Thyroid gland (tissue), 4 donors: ENCODE measurements at places on chromosomes 6 and 20. TPM values are rescaled to one million over a fixed set of nuclear protein-coding genes. Genes with fewer than 3 reads are reported as not detected.

DNA sequence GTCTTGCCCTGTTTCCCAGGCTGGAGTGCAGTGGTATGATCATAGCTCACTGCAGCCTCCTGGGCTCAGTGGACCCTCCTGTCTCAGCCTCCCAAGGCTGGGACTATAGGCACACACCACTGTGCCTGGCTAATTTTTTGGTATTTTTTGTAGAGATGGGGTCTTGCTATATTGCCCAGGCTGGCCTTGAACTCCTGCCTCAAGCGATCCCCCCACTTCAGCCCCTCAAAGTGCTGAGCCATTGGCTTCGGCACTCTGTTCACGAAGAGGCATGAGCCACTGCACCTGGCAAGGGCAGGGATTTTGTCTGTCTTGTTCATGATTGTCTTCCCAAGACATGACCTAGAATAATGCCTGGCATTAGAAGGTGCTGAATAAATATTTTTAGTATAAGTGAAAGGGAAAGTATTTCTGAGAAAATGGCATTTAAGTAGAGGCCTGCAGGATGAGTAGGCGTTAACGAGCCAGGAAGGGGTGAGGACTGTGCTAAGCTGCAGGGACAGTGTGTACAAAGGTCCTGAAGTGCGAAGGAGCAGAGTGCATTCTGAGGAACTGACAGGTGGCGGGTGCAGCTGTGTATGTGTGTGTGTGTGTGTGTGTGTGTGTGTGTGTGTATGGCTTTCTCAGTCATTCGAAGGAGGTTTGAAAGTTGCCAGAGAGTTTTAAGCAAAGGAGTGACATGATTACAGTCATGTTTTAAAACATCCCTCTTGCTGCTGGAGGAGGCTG, 43.0 kb downstream of the VEGFA start:
- no peaks in the 10 kb centered on the region for H3K36me3 ChIP-seq
- H3K27ac ChIP-seq = peak overlapping the region; percentile 84
- DNase-seq = peak; percentile 88
- H3K4me1 ChIP-seq = peaks cover 18% of the 10 kb centered on the region
- no peaks in the 10 kb centered on the region for H3K27me3 ChIP-seq
- no peak overlapping the region for H3K4me3 ChIP-seq

TFAP2D gene
- total RNA-seq = not detected

GRCh38 chr6:37303091-37303660, 45.2 kb upstream of the TMEM217 start:
- no peak for DNase-seq
- no peak overlapping the region for H3K4me3 ChIP-seq
- H3K36me3 ChIP-seq = peaks cover 3% of the 10 kb centered on the region
- H3K4me1 ChIP-seq = no peaks in the 10 kb centered on the region
- H3K27ac ChIP-seq = no peak overlapping the region

DNA sequence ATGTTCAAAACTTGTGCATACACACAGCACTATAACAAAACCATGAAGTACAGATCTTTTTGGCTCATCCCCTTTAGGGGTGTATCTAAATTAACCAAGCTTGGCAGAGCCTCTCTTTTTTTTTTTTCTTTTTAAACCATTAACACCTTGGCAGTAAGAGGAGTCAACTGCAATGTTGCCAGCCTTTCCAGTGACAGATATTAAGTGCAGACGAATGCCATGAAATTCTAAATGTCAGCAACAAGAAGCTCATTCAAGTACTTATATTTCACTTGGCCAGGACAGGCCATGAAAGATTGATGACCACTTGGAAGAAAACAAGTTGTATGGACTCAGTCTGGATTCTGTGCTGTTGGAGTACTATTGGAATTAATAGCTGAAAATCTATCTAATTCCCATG, 49.8 kb downstream of the SLC17A5 start:
- DNase-seq = no peak
- H3K27ac ChIP-seq = no peak overlapping the region
- peaks cover 27% of the 10 kb centered on the region for H3K36me3 ChIP-seq
- H3K27me3 ChIP-seq = no peaks in the 10 kb centered on the region
- H3K4me3 ChIP-seq = no peak overlapping the region

TULP1 gene
- not detected for total RNA-seq

ARHGAP40 gene
- total RNA-seq = 0.11 TPM

DNA sequence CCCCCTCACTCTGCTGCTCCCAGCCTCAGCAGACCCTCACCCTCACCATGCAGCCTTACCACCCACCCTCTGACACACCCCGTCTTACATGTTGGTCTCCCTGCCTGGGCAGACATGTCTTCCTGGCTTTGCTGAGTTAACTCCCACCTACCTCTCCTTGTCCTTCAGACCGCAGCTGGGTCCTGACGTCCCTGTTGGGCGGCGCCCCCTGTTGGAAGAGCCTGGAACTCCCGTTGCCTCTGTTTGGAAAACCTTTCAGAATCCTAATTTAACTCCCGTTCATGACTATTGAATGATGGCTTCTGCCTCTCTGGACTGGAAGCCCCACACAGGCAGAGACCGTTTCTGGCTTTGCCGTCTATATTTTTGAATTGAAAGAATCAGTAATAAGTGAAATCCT, 245.1 kb downstream of the MYLK4 start:
- DNase-seq = no peak
- H3K4me3 ChIP-seq = no peak overlapping the region
- H3K4me1 ChIP-seq = no peaks in the 10 kb centered on the region

GRCh38 chr6:161523362-161523761, 249.5 kb upstream of the AGPAT4 start:
- no peaks in the 10 kb centered on the region for H3K4me1 ChIP-seq
- DNase-seq = no peak
- H3K27me3 ChIP-seq = no peaks in the 10 kb centered on the region

DNA sequence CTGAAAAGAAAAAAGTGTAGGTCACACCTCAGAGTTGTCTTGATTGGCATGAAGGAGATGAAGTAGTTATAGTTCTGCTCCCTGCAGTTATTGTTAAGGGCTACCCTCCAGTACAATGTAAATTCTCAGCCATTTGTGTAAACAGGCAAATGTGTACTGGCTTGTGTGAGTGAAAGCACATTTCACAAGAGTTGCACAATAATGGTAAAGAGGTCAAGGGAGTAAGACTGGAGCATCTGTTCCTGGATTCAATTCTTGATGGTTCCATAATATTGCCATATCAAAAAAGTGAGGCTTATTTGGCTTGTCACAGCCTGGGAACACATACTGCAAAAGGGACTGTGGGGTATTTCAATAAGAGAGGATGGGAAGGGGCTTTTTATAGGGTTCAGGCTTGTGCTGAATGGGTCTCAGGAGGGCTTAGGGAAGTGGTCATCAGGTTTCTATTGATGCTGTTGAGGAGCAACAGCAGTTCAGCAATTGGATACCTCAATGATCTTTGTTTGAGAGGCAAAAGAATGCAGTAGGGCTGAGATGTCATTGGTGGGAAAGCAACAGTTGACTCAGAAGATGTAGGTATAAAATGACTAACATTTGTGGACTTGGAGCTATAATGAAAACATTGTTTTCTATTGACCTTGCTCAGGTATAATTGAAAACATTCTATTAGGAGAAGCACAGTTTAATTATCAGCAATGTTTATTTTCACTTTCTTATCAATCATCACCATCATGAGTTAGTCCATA, 402.6 kb downstream of the BCKDHB start:
- no peak overlapping the region for H3K4me3 ChIP-seq
- no peaks in the 10 kb centered on the region for H3K27me3 ChIP-seq
- no peaks in the 10 kb centered on the region for H3K36me3 ChIP-seq
- no peaks in the 10 kb centered on the region for H3K4me1 ChIP-seq
- no peak for DNase-seq

GRCh38 chr20:16803965-16804792, 56.0 kb downstream of the OTOR start:
- no peak overlapping the region for H3K4me3 ChIP-seq
- DNase-seq = peak; percentile 74
- no peak overlapping the region for H3K27ac ChIP-seq
- peaks cover 20% of the 10 kb centered on the region for H3K4me1 ChIP-seq
- H3K36me3 ChIP-seq = no peaks in the 10 kb centered on the region
